IPS-NIHi11 (cell line): ENCODE measurements at places on chromosomes 7 and 10.

GRCh38 chr10:3806603-3807002 lies 21.6 kb upstream of the KLF6 start:
- no peak for DNase-seq

- DNase-seq, result no peak
These were observed 134.3 kb upstream of the ASAH2 start for GRCh38 chr10:50385624-50386023.

- DNase-seq, result no peak
These were observed 37.4 kb downstream of the SLC35B4 start for GRCh38 chr7:134279336-134279735.

GRCh38 chr7:96143495-96144259 lies 178.2 kb downstream of the SLC25A13 start:
- peak; percentile 43 for DNase-seq

DNA sequence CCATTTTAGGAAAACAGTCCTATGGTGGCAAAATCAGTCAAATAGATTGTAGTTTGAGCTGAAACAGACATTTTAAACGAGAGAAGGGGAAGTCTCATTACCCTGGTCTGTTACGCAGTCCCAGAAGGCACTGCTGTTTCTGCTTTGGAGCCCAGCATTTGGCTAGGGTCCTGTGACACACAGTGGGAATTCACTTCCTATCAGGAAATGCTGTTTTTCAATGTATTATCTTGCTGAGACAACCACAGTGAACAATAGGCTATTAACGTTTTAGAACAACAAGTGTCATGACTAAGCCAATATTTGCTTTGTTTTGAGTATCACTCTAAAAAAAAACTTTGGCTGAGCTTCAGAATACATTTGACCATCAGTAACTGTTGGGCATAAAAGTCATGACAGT lies 74.1 kb downstream of the ADD3 start:
- no peak for DNase-seq
